ENCODE measurements at places on chromosomes 6 and 20.

DNA sequence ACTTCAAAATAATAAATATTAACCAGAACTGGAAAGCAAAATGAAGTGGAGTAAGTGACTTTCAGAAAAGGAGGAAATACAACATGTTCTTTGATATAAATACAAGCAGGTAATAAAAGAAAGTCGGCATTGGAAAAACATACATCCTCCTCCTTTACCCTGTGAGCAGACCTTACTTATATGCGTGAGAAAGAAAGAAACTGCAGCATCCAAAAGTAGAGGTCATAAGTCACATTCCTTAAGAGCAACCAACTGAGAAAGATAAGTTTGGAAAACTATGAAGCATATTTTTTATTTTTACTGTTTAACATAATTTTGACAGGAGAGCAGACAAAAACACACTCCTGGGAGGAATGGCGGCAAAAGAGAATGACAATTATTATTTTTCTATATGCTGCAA is 155.5 kb downstream of the HACE1 start:
- DNase-seq: no peak

DNA sequence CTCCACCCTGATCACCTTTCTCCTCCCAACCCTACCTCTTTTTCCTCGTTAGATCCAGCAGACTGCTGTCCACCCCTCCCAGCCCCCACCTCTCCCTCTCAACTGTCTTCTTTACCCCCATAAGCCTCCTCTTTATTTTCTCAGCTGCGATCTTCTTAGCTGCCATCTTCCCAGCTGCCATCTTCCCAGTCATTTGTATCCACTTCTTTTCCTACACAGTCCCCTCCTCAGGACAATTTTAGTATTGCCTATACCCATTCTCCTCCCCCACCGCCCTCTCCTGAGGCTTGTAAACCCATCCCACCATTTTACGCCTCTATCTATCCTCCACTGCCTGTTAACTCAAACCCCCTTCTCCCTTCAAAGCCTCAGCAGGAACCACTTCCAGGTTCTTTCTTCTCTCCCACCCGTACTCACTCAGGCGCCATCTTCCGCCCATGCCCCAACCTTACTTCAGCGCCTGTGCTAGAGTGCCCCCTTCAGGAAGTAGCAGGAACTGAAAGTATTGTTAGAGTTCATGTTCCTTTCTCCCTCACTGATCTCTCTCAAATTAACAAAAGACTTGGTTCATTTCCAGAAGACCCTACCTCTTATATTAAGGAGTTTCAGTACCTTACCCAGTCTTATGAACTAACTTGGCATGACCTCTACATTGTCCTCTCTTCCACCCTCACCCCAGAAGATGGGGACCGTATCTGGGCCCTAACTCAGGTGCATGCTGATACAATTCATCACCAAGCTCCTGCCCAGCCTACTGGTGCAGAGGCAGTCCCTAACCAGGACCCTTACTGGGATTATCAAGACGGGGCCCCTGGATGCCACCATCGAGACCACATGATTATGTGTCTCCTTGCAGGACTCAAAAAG is 236.0 kb downstream of the ADGRG6 start:
- DNase-seq: no peak

DNA sequence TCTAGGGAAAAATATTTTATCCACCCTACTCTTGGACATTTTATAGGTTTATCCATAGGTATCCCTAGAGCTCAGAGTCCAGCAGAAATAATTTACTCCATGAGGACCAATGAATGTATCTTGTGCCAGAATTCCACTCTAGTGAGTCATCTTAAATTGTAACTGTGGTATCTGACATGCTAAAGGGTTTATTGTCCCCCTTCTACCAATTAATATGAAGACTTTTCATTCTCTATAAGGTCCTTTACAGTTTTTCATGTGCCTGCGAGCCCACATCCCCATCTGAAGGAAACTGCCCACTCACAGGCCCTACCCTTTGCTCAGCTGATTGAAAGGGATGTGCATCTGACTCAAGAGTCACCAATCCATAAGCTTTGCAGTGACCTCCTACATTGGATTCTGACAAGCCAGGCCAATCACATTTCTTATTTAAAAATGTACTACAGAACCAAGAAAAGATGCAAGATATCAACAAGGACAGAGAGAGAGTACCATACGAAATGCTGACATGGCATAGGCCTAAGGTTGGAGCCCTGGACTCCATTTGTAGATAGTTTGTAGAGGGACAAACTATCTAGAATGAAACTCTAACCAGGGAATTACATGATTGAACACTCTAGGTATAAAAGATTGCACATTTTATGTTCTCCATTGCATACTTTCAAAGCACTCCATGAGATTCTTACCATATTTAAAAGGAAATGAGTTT is 93.4 kb upstream of the DEFB112 start:
- DNase-seq: no peak

DNA sequence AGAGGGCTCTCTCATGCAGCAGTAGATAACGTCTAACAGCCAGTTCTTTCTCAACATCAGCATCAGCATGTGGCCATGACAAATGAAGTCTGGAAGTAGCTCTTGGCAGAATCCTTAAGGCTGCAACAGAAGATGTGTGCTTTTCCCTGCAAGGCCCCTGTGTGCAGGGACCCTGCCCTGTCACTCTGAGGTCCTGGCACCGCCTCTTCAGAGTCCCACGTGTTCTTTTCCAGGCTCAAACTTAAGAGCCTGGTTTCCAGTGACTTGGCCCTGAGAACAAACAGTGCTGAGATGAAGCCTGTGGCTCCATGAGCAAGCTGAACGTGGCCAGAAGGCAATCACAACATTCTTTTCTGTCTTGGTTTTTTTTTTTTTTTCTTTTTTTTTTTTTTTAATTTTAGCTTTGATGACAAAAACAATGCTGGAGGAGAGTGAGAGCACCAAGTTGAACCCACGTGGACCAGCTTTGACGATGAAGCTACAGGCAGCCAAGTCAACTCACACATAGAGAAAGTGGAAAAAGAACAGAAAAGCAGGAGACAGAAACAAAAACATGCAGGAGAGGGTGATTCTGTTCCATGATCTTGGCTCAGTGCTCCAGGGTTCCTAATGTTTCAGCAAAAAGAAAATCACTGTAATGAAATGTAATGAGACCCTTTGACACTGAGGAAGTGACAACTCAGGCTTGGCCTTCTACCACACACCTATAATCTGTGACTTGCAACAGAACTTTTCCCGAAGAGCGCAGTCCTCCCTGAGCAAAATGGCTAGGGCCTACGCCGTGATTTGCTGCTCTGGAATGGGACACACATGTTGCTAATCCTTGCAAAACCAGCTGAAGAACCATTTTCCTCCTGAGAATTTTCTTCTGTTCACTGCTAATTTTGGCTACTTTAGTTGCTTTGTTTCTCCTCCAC is 86.1 kb downstream of the FOXC1 start:
- no peak for DNase-seq

- no peak for DNase-seq
Measured at GRCh38 chr6:25035512-25036435, 100.0 kb upstream of the RIPOR2 start.

DNA sequence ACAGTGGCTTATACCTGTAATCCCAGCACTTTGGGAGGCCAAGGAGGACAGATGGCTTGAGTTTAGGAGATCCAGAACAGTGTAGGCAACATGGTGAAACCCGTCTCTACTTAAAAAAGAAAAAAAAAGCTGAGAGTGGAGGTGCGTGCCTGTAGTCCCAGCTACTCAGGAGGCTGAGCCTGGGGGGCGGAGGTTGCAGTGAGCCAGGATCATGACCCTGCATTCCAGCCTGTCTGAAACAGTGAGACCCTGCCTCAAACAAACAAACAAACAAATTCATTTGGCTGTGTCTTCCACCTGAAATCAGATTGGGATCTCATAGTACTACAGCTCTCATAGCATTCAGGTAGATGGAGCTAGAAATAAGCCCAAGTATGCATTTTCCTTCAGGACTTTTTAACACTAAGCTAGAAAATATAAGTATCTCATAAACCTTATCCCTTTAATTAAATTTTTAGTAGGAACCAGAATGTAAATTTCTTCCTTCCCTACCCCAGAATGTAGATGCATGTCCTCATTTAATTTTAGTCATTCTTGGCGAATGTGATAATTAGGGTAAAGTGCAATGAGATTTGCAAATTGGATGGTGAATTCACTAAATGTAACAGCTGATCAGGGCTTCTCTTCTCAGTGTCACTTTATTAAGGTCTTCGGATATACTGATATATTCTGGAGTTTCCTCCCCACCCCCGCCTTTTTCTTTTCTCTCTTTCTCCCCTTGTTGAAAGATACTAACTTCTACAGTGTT is 190.4 kb downstream of the CDKAL1 start:
- DNase-seq: no peak

- DNase-seq: no peak
Measured at GRCh38 chr20:33280000-33280680, 2.9 kb upstream of the BPIFB1 start.

DNA sequence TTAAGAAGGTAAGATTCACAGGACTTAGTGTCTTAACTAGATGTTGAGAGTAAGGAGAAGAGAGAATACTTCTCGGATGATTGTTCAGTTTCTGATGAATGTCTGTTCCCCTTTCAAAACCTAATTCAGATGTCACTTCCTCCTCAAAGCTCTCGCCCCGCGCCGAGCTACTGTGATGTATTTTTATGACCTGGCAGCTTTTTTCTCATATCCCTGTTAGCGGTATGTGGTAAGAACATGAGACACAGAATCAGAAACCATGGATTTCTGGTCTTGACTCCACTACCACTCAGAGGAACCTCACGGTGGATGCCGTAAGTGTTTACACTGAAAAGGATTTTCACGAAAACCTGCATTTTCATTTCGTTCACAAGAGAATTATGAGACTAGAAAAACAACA is 48.4 kb downstream of the CEP43 start:
- no peak for DNase-seq

DNA sequence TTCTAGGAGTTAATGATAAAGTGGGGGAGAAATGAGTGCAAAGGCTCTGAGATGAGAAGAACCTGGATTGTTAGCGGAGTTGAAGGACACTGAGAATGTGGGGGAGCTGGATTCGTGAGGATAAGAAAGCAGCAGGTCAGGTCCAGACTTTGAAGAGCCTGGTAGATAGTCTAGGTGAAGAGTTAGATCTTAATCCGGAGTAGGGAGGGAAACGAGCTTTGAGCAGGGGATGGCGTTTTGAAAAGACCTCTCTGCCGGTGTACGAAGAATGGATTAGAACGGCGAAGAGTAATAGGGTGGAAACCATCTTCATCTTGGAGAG is 487 bp upstream of the PHF20 start:
- DNase-seq: no peak

- no peak for DNase-seq
Measured at GRCh38 chr6:70079241-70079640, 212.9 kb downstream of the COL19A1 start.

DNA sequence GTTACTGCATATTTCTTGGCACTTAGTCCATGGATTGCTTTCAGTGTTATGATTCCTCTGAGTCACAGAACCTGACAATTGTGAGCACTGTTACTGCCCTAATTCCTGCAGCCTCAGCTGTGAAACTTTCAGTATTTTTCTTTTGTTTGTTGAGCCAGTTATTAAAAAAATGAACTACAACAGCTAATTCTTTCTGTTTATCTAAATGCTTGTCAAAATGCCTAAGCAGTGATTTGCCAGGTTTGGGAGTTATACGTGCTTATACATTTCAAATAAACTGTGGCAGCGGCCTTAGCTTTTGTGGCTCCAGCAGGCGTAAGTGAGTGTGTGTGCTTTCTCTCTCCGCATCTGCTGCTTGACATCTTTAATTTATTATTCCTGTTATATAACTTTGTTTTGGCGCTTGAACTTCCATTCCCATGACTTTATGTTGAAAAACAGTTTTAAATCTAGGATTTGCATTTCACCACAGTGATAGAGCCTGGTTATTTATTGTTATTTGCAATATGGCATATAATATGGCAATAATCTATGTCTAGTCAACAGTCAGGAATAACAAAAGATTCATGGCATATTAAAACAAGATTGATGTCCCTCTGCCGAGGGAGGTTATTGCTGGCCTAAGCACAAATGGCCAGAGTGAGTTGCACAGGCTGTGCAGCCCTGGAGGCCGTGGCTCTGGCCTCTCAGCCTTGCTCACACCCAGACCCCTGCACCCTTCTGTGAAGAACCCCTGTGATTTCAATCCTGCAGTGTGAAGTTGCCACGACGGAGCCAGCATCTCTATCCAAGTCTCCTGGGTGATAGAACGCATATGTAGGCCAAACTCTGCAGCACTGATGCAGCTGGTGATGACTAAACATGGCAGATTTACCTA is 303.4 kb downstream of the THBS2 start:
- no peak for DNase-seq

GRCh38 chr20:15036948-15037347 is 699.5 kb upstream of the FLRT3 start:
- no peak for DNase-seq

DNA sequence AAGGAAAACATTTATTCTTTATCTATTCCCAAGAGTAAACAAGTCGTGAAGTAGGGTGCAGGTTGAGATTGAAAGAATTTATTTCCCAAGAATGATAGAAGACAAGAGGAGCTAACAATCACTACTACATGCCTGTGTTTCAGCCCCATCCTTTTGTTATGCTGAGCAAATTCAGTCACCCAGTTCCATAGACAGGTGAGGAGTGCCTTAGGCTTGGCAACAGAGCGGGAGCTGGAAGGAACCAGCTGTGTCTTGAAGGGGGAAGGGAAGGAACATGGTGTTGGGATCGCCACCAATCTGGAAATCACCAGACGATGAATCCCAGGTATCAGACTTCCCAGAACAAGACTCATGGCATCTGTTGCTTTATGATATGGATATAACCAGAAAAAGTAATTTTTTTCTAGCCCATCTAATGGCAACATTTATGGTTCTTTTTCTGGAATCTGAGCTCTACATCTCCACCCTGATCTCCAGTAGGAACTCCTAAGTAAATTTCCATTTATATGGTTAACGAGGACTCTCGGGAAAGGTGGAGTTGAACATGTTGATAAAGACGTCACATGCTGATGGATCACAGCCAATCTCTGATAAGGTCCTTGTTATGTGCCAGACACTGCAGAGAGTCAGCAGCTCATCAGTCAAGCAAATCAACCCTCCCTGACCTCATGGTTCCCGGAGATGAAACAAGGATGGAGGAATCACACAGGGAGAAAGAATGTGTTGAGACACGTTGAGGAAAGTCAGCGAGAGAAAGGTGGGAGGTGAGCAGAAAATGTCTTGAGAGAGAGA is 344.9 kb downstream of the SMOC2 start:
- no peak for DNase-seq

GRCh38 chr6:75619230-75619899 is 17.7 kb downstream of the SENP6 start:
- no peak for DNase-seq

- no peak for DNase-seq
Measured at GRCh38 chr6:150451807-150452427, 83.1 kb downstream of the IYD start.

DNA sequence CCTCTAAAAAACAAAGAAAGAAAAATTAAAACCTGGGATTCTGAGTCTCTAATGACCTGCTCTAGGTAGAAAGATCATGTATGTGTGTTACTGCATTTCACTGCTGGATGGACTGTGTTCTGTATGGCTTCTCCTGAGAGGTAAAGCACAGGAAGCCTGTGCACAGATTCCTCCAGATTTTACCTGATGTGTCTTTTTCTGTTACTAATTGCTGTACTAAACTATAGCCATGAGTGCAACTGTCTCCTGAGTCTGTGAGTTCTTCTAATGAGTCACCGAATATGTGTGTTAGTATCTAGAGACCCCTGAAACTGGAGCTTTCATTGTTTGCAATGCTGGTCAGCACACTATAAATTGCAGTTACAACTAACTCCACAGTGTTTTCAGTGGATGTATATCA is 270.8 kb downstream of the CDKAL1 start:
- DNase-seq: no peak

GRCh38 chr20:37789408-37789807 is 95.6 kb downstream of the CTNNBL1 start:
- no peak for DNase-seq
